Activated CD4-positive, CD25-positive, alpha-beta regulatory T cell treated with anti-CD3 and anti-CD28 coated beads, Interleukin-2, amount 50 U/mL, for 24 hours (primary cell): ENCODE measurements at places on chromosomes 7 and 10.
A peak's percentile ranks its signal among the peaks of the same experiment; 100 is the strongest.

DNA sequence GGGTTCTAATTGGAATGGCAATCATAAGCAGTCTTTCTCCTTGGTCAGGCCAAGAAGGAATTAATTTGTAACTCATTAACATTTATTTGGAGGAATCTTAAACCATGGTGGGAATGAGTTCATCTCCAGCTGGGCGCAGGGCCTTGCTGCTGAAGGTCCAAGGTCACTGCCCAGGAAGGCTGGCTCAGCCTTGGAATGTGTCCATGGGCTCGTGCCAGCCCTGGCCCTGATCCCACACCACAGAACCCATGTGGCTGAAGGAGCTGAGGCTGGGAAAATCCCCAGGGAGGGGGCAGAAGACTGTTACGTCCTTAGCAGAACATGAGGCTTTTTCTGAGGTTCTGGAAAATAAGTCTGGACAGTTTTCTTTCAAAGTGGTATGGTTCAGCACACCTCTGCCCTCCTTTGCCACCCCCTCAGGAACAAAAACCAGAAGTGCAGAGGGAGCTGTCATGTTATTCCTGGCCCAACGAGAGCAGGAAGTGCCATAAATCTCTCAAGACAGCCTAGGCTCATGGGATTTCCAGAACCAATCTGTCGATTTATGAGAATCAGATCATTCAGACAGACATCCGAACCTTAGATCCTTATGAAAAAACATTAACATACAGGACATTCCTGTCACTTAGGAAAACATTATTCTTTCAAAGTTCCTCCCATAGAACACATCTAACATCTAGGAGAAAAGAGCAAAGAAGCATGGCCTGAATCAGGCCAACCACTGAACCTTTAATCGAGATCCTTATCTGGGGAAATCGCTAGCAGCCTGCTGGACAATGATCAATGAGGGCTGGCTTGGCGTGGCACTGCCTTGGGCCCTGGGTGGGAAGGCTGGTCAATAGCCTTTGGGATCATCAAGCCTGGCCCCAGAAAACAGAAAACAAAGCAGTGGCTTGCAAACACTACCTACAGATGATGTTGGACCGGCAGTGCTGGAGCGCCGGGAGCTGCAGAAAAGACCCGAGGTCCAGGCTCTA lies 134.3 kb downstream of the TAX1BP1 start:
- ATAC-seq, result no peak

DNA sequence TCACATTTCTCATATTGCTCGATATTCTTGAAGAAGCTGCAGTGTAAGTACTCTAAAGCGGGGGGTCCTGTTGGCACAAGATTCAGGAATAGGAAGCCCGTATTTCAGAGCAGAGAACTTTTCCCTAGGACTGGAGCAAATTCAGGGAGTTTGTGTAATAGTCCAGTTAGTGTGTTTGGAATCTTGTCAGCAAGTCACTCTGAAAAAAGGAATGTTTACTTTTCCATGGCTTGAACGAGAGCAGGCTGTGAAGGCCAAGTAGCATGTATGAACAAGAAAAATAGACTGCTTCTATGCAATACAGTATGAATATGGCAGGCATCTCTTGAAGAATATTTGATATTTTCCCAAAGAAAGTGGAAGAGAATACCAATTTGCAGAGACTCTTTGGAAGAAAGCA lies 39.8 kb downstream of the CDC123 start:
- ATAC-seq, result no peak

- ATAC-seq, result no peak
These were observed 1.3 kb downstream of the FASTK start for GRCh38 chr7:151079199-151079910.

GRCh38 chr10:137606-138005 lies 2.4 kb downstream of the ZMYND11 start:
- ATAC-seq, result no peak

DNA sequence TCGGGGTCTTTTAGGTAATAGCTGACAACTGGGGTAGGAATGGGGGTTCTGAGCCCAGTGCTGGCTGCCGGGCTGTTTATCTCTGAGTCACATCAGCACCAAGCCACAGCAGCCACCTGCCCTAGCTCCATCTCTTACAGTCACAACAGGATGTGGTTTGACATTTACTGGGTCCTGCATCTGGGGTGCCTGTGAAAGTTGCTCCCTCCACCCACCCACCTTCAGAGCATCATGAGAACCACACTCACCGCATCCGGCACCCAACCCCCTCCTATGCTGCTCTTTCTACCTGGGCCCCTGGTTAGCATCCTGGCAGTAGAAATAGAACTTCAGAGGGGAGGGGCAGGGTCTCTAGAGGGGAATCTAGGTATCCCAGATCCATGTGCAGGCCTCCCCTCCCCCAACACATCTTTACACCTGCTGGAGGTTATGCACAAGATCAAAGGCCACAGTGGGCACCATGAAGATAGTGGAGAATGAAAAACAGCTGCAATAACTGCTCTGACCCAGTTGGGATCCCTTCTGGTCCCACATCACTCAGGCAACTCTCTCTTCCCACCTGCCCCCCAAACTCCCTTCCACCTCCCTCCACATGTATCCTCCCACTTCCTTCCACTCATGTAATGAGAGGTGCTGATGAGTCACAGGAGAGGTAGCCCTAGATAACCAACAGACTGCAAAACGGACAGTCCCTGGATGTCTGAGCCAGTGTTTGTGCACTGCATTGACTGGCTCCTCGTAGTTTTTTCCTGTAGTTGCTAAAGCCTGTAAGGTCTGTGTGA lies 38.2 kb downstream of the PRSS2 start:
- ATAC-seq, result peak; percentile 72

DNA sequence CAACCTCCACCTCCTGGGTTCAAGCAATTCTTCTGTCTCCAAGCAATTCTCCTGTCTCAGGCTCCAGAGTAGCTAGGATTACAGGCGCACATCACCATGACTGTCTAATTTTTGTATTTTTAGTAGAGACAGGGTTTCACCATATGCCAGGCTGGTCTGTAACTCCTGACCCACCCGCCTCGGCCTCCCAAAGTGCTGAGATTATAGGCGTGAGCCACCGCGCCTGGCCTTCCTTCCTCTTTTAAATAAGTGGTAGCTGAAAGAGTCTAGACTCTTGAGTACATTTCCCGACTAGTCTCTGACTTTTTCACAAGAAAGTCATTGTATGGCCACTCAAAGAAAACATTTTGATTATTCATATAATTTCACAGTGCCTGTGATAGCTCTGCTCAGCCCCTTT lies 636.2 kb upstream of the ANKRD30A start:
- ATAC-seq, result no peak

GRCh38 chr10:77700086-77700485 lies 62.5 kb upstream of the KCNMA1 start:
- no peak for ATAC-seq

GRCh38 chr7:2271273-2272026 lies 29.4 kb downstream of the NUDT1 start:
- no peak for ATAC-seq

- no peak for ATAC-seq
These were observed 235.5 kb downstream of the ZEB1 start for GRCh38 chr10:31554556-31554955.

GRCh38 chr10:34776090-34776690 lies 38.9 kb downstream of the PARD3 start:
- no peak for ATAC-seq

GRCh38 chr10:85666102-85666501 lies 700.5 kb downstream of the GRID1 start:
- no peak for ATAC-seq

- ATAC-seq, result no peak
These were observed 28.2 kb downstream of the COL26A1 start for GRCh38 chr7:101390901-101391301.

DNA sequence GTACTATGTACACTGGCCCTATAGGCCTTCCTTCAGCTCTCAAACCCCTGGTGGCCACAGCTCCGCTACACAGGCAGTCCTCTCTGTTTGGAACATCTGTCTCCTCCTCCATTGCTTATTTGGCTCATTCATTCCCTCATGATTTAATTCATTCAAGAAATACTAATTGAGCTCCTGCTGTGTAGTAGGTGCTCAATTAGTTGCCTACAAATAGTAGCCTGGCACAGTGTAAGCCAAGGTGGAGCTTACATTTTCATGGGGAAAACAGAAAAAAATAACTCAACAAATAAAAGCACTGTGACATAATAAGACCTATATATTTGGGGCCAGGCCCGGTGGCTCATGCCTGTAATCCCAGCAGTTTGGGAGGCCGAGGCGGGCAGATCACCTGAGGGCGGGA lies 3.4 kb upstream of the FIS1 start:
- no peak for ATAC-seq

DNA sequence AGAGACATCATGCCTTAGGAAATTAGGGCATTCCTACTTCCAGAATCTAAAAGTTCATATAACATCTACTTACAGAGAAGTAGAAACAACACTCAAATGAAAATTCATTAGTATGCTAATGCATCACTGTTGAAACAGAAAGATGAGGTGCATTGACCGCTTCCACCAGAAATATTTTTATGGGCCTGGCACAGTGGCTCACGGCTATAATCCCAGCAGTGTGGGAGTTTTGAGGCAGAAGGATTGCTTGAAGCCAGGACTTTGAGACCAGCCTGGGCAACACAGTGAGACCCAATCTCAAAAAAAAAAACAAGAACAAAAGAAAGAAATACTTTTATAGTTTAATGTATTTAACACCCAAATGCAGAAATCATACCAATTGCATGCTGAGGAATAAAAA lies 220.9 kb downstream of the SKIDA1 start:
- ATAC-seq, result no peak

DNA sequence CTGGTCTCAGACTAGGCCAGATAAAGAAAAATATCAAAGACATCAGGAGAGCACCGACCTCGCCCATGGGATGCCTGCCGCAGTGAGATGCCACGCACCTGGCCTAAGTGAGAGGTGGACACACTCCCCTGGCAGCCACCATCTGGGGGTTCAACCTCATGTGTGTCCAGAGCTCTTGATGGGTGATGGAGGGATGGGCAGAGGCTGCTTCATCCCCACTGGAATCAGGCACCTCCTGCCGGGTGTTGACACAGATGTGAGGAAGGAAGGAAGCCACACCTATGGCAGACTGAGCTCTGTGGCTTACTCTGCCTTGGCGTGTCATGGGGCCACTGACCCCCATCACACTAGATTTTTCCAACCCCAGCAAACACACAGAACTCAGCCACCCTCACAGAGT lies 11.4 kb downstream of the ZNF488 start:
- ATAC-seq, result no peak

GRCh38 chr7:155680864-155681263 lies 36.4 kb downstream of the RBM33 start:
- no peak for ATAC-seq

- no peak for ATAC-seq
These were observed 47.1 kb upstream of the ZNRF2 start for GRCh38 chr7:30237271-30237695.

DNA sequence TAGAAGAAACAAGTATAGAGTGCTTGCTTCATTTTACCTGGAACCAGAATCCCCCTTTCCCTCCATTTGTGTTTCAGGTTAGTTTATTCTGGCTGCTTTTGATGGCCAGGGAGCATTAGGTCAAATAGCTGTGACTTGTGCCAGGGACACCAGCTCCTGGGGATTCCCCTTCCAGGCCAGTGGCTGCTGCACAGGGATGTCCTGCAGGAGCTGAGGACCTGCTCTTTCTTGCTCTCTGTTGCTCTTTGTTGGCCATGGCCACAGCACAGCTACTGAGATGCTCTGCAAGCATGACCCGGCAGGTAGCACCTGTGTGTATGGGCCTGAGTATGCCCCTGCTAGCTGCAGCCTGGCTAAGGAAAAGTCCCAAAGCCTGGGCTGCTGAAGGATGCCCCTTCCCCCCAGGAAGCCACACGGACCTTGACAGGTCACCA lies 208.9 kb downstream of the EBF3 start:
- no peak for ATAC-seq

DNA sequence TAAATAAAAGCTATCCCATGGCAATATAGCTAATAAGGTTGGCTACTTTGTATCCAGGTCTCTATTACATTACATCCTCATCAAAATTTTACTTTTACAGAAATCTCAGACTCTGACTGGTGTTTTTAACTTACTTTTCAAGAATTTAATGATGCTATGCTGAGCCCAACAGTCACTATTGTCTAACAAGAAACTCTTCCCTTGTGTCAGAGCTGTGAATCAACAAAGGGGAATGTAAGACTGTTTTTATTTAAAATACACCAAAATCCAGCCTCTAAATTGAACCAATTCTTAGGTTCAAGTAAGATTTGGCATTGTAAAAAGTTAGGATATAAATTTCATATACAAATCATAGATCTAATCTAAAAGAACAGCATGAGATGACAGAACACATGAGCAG lies 7.0 kb downstream of the RTKN2 start:
- ATAC-seq, result no peak

DNA sequence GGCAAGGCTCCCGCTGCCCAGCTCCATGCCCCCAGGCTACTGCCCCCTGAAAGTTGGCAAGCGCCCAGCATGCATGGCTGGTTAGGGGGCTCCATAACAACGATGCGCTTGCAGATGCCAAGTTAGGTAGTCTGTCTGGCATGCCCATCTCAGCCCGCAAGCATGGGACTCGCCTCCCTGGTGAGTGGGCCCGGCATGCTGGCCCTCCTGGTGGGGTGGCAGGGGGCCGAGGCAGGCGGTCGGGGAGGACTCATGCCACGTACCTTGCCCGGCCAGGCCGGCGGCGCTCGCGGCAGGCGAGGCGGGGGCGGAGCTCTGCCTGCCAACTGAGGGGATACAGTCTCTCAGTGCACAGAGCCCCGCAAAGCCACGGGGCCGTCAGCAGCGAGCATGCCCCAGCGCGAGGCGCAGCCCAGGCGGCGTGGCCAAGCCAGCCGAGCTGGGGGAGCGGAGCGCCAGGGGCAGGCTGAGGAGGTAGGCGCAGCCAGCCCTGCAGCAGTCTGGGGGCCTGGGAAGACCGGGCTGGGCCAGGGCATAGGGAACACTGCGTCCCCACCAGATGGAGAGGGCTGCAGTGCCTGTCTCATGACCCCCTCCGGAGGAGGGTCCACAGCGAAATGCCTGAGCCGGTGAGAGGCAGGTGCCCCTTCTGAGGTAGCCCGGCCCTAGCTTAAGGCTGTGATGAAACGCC lies 28.0 kb upstream of the NDST2 start:
- ATAC-seq, result no peak

- ATAC-seq, result no peak
These were observed 64.1 kb downstream of the PCGF5 start for GRCh38 chr10:91284486-91285090.

GRCh38 chr10:11086177-11086840 lies 68.6 kb downstream of the CELF2 start:
- no peak for ATAC-seq
